ENCODE measurements at places on chromosomes 3 and 15. TPM values are rescaled to one million over a fixed set of nuclear protein-coding genes. Genes with fewer than 3 reads are reported as not detected.

Gene LDHAL6B
- total RNA-seq: not detected

Gene CRYGS
- total RNA-seq: 2,965 TPM

Gene CTSH
- 87.0 TPM for total RNA-seq

Gene ZIC4
- total RNA-seq: 5.5 TPM

Gene C3orf85
- not detected for total RNA-seq

All from camera-type eye (tissue), 1 donor.